Astrocyte of the spinal cord (primary cell): ENCODE measurements at places on chromosomes 2 and 18.

DNA sequence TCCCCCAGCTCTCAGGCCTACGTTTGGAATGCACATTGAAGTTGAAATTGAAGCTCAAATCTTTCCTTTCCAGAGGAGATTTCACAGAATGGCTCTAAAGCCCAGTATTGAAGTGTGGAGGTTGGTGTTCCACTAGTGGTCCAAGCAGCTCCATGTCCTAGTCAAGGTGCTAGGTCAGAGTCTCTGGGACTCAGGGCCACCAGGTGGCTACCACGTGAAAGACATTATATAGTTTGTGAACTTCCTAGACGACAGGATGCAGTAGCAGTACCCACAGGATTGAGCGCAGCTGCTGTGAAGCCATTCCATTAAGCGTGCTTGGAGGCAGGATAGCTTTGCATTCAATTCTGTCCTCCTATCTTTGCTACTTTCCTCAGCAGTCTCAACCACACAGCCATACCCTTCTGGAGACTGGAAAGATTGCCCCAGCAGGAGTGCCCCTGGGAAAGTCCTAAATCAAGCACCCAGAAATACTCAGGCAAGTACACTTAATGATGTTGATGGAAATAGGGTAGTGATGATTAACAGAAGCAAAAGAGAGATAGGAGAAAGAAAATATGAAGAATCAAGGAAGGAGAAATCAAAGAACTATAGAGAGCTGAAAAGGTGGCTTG is 4.7 kb upstream of the TGFA start:
- DNase-seq = no peak

DNA sequence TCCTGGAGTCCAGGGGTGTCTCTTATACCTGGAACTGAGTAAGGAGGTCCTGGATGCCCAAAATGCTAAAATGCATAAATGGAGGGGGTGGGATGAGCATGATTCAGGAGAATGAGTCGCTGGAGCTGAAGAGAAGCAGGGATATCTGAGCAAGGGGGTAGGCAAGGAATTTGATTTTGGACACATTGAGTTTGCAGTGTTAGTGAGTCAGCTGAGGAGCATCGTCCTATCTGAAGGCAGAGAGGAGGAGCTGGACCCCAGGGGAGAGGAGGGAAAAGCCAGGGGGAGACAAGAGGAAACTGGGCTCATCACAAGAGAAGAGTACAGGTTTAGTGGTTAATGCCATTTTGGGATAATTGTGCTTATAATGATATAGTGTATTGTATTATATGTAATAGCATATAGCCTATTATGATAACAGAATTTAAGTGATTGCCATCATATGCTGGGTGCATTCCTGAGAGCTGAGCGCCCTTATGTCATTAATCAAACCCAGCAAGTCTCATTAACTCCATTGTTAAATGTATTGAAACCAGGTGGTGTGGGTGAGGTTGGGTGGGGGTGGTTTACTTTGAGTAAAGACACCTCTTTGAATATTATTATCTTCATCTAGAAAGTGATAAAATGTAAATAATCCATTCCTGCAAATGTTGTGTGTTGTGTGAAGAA is 12.4 kb downstream of the EHD3 start:
- DNase-seq = no peak

DNA sequence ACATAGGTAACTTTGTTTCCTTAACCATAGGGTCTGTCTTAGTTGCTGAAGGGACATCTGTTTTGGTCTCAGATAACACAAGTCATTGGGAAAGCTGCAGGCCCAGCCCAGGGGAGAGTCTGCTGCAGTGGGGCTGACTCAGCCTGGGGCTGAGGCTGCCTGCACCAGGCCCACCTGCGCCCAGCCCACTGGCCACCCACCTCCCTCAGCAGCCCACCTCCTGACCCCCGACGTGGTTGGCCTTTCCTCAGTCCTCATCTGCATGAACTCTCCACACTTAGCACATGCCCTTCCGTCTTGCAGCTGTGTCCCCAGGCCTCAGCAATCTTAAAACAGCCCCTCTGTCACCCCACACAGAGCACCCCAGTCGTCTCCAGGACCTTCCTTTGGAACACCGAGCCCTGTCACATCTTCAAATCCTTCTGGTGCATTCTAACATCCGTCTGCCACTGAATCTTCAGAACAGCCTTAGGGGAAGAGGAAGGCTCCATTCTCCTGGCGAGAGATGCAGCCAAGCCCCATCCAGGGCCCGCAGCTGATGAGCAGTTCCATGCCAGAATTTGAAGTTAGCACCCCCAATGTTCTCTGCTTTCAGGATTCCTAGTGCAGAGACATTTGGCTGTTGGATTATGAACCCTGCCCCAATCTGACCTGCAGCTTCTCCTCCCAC is 231.4 kb downstream of the SEPTIN10 start:
- no peak for DNase-seq

DNA sequence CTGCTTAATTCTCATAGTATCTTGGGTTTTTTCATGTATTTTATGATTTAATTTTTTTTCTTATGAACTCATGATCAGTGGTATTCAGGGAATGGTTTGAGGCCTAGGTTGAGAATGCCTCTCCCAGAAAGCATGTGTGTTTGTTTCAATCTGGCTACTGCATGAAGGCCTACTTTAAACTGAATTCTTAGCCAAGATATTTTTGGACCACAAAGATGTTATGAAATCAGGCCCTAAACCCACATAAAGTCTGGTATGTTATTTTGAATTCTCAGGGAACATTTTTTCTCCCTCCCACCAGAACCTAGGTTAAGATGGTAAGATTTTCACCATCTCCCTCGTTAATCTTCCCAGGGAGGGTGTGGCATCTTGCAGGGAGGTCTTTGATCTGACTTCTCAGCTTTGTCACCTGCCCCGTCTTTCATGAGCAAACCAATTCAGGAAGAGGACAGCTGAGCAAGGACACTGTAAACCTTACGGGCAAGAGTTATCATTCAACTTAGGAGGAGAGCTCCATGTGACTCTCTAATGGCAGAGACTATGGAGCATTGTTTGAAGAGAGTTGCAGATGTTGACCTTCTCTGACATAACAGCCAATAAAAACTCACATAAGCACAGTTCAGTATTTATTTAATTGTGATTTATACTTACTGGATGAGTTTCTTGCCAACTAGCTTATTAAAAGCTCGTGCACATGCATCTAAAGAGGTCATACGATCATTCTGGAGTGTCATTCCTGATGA is 21.3 kb upstream of the ACKR3 start:
- DNase-seq = peak; percentile 51

- peak; percentile 85 for DNase-seq
Measured at GRCh38 chr18:395456-396250, 104.8 kb downstream of the COLEC12 start.

DNA sequence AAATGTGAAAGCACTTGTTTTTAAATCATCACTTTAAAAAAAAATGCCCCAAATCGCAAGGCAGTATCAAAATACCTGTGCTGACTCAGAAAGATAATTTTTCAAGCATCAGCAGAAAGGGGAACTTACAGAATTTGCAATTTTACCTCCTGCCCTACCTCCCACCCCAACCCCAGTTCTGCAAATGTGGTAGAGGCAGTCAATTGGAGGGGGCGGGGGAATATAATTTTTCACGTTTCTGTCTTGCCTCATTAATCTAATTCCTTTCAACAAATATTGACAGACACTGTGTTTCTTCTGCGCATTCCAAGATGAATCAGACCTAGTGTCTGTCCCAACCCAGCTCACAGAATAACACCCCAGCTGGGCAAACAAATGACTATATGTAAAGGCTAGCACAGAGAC is 76.8 kb downstream of the ALPK2 start:
- DNase-seq = peak; percentile 58

DNA sequence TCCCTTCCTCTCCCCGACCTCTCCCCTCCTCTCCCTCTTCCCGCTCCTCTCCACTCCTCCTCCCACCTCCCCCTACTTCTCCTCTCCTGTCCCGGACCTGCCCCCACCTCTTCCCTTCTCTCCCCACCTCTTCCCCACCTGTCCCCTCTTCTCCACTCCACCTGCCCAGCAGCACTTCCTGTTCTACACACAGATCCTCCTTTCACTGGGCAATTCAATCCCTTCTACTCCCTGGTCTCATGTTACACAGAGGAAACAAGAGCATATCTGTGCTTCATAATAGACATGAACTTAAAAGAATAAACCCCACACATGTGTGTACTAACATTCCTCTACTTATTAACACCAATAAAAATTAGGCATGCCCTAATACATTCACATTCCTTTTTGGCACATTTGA is 34.8 kb downstream of the TIMM21 start:
- no peak for DNase-seq
